ENCODE measurements at places on chromosomes 2 and 18. TPM values are rescaled to one million over a fixed set of nuclear protein-coding genes. Genes with fewer than 3 reads are reported as not detected.
A peak's percentile ranks its signal among the peaks of the same experiment; 100 is the strongest.

GRCh38 chr18:58102018-58102417, 58.0 kb downstream of the NEDD4L start:
- DNase-seq = no peak

GRCh38 chr2:238854699-238855229, 6.9 kb downstream of the TWIST2 start:
- no peak for DNase-seq

GRCh38 chr18:9987931-9988330, 74.1 kb downstream of the VAPA start:
- no peak for DNase-seq

GRCh38 chr2:229910832-229911412, 10.9 kb downstream of the TRIP12 start:
- no peak for DNase-seq

DNA sequence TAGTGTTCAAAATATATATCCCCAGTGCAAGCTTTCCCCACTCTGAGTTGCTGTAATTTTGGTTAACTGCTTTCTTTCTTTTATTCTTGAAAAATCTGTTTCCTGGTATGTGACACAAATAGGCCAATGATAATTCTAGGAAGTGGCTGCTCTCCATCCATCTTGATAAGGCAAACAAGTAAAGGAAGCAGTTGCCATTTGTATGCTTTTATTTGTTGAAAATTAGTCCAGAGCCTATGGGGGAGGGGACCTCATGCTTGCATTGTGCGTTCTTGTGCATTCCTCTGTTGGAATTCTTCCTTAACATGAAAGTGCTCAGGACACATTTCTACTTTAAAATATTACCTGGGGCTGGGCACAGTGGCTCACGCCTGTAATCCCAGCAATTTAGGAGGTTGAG, 111.2 kb upstream of the FSHR start:
- no peak for DNase-seq

- no peak for DNase-seq
These were observed 31.9 kb upstream of the GPC1 start for GRCh38 chr2:240403396-240404104.

GRCh38 chr2:23456881-23457760, 72.1 kb downstream of the KLHL29 start:
- no peak for DNase-seq

GRCh38 chr2:157441072-157441454, 2.8 kb downstream of the CYTIP start:
- no peak for DNase-seq

DNA sequence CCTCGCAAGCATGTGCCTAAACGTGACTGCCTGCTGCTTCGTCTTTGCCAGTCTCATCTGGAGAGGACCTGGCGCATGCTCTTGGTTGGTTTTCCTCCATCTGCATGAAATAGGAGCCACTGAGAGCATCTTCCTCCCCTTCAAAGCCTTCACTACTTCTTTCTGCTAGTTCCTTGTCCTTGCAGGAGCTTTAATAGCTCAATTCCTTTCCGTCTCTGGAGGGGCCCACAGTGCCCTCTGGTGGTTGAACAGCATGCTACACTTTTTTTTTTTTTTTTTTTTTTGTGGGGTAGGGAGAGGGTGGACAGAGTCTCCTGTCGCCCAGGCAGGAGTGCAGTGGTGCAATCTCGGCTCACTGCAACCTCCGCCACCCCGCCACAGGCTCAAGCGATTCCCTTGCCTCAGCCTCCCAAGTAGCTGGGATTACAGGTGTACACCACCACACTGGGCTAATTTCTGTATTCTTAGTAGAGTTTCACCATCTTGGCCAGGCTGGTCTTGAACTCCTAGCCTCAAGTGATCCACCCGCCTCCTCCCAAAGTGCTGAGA, 59.6 kb downstream of the SP110 start:
- DNase-seq = no peak

GRCh38 chr2:187338679-187339121, 109.4 kb downstream of the CALCRL start:
- no peak for DNase-seq

DNA sequence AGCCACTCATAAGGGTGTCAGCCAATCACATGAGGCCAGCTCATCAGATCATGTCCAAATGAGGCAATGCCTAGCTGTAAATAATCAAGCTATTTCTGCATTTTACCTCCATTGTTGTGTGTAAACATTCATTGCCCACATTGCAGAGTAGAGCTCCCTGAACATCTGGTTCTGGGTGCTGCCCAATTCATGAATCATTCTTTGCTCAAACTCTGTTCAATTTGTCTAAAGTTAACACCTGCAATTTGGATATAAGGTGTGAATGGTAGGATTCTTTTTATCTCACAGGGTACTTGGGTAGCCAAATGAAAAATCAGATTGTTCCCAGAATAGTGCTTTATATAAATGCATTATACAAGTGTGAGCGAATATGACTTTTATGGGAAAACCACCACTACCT, 345.5 kb upstream of the NT5C1B start:
- DNase-seq = no peak

- no peak for DNase-seq
These were observed 15.9 kb downstream of the SCG2 start for GRCh38 chr2:223586261-223586660.

GRCh38 chr2:241156971-241157441, 6.7 kb downstream of the PPP1R7 start:
- no peak for DNase-seq

GRCh38 chr2:19361325-19361990, 3.0 kb upstream of the OSR1 start:
- DNase-seq = no peak

DNA sequence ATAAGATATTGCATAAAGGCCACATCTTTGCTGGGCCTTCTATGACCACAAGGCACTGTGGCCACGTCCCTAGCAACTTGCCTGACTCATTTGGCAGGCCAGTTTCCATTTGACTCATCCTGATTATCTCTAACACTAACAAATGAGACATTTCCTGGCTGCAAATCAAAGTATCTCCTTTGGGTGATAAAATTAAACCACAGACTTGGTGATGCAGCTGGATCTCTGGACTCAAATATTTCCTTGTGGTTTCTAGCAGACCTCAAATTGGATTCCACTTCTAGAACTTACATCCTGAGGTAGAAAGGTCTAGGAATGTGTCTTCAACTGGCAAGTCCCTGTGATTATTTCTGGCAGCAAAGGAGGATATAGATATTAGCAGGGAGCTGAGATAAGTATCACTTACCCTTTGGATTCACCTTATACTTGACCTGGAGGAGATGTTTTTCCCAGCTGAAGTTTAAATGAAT, 167.9 kb upstream of the NXPH2 start:
- DNase-seq = peak; percentile 98

GRCh38 chr2:104749856-104750460, 104.0 kb upstream of the POU3F3 start:
- no peak for DNase-seq

DNA sequence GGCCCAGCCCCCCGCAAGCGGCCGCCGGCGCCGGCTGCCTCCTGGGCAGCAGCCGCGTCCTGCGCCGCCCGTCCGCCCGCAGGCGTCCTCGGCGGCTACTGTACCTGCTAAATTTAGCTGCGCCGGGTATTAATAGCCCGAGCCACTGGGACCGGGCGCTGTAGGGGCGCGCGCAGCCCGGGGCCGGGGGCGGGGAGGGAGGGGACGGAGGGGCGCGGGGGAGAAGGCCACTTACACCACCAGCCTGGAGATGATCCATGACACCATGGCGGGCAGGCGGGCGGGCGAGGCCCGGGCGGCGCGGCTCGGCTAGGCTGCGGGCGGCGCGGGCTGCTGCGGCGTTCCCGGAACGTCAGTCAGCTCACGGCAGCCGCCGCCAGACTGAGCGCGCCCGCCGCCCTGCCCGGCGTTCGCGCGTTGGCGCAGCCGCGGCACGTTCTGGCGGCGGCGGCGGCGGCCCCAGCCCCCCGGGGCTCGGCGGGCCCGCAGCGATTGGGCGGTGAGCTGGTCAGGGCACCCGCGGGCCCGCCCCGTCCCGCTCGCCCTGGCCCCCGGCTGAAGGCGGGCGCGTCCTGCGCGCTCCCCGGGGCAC, at the start of gene REEP1:
Gene REEP1 (minus strand): TSS at position 383 of the 592 bp plus-strand sequence. CDS start 116 bp downstream, at position 267.
- no peak for DNase-seq

DNA sequence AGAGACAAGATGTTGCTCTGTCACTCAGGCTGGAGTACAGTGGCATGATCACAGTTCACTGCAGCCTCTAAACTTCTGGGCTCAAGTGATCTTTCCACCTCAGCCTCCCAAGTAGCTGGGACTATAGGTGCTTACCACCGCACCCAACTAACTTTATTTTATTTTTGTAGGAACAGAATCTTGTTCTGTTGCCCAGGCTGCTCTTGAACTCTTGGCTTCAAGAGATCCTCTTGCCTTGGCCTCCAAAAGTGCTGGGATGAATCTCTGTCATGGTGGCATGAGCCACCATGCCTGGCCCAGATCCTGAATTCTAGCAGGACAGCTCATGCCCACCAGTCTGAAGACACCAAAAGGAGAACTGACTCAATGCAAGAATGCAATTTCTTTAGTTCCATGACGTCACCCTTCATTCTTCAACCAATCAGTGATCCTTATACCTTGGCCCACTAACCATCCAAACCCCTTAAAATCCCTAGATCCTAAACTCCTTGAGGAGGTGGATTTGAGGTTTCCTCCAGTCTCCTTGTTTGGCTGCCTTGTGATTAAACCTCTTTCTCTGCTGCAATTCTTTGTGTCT, 25.6 kb upstream of the CXXC1 start:
- no peak for DNase-seq

DNA sequence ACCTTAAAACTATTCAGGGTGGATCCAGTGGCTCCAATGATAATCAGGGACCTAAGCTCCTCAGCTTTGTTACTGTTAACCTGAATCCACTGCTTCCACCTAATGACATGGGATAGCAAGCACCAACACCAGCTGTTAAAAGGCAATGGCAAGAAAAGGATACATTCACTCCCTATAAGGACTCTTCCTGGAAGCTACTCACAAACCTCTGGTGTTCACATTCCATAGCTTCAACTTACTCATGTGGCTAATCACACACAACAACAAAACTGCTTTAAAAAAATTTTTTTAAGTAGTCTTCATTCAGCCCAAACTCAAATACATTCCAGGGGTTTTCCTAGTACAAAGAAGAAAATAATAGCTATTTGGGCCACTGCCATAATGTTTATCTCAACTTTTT, 24.5 kb downstream of the ROCK2 start:
- no peak for DNase-seq

GRCh38 chr2:204664708-204665121, 119.4 kb downstream of the PARD3B start:
- peak; percentile 45 for DNase-seq

GRCh38 chr2:77977471-77978063, 455.4 kb upstream of the LRRTM4 start:
- DNase-seq = no peak

- peak; percentile 63 for DNase-seq
These were observed 23.6 kb downstream of the ANKRD44 start for GRCh38 chr2:197286805-197287595.

- no peak for DNase-seq
These were observed 1.4 kb downstream of the PSD4 start for GRCh38 chr2:113175042-113175628.

GRCh38 chr2:196565106-196565765, 74.3 kb upstream of the CCDC150 start:
- DNase-seq = no peak

DNA sequence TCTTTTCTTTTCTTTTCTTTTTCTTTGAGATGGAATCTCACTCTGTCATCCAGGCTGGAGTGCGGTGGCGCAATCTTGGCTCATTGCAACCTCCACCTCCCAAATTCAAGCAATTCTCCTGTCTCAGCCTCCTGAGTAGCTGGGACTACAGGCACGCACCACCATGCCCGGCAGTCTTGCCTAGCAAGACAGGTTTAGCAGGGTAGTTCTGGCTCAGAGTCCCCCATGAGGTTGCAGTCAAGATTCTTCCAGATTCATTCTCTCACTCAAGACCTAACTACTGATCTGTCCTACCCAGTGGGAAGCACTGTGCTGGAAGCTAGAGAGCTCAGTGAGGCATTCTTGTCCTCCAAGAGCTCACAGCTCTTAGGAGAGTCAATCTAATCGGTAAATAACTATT, 17.6 kb upstream of the ZAP70 start:
- no peak for DNase-seq

DNA sequence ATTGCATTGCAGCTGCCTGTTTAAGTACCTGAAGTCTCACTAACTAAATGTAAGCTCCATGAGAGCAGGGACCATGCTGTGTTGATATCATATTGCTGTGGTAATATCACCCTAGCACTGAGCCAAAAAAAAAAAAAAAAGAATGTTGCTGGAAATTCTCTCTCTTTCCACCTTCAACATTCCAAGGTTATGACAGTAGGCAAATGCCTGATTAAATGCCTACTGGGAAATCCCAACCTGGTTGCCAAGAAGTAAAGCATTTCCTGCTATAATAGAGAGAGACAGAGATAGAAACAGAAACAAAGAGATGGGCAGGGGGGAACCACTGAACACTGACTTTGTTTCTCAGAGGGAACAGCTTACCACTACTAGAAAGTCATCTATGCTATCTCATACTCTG, 1604.2 kb downstream of the LRP1B start:
- DNase-seq = peak; percentile 74

GRCh38 chr2:23322567-23323197, 62.3 kb upstream of the KLHL29 start:
- DNase-seq = no peak

The SP100 gene
- total RNA-seq = 53.8 TPM

The CDKL4 gene
- 1.2 TPM for total RNA-seq

The SEPTIN10 gene
- total RNA-seq = 45.7 TPM

The LRP2 gene
- 0.21 TPM for total RNA-seq

The EFEMP1 gene
- 35.8 TPM for total RNA-seq

The POTEJ gene
- not detected for total RNA-seq

The ERBB4 gene
- total RNA-seq = 2.6 TPM

The HOXD4 gene
- total RNA-seq = 13.8 TPM

The TSHZ1 gene
- total RNA-seq = 5.8 TPM

The LTBP1 gene
- 39.5 TPM for total RNA-seq

The SAG gene
- not detected for total RNA-seq

The WNT6 gene
- total RNA-seq = 1.6 TPM

The DIPK1C gene
- not detected for total RNA-seq

The RGPD3 gene
- 0.14 TPM for total RNA-seq

The SIX3 gene
- not detected for total RNA-seq

The SERPINB13 gene
- total RNA-seq = not detected

The FBXO15 gene
- 2.0 TPM for total RNA-seq

Measured in kidney epithelial cell (primary cell).